Natural killer cell (primary cell): ENCODE measurements at places on chromosomes 7 and 10.

GRCh38 chr7:33669251-33669670 lies 236.1 kb upstream of the BMPER start:
- H3K36me3 ChIP-seq: no peaks in the 10 kb centered on the region
- no peak overlapping the region for H3K4me3 ChIP-seq
- no peak overlapping the region for H3K27ac ChIP-seq
- no peaks in the 10 kb centered on the region for H3K4me1 ChIP-seq
- no peaks in the 10 kb centered on the region for H3K27me3 ChIP-seq

GRCh38 chr7:17774248-17774647 lies 166.0 kb downstream of the SNX13 start:
- no peaks in the 10 kb centered on the region for H3K36me3 ChIP-seq
- H3K27ac ChIP-seq: no peak overlapping the region
- no peak for DNase-seq
- H3K4me1 ChIP-seq: no peaks in the 10 kb centered on the region
- H3K4me3 ChIP-seq: no peak overlapping the region

DNA sequence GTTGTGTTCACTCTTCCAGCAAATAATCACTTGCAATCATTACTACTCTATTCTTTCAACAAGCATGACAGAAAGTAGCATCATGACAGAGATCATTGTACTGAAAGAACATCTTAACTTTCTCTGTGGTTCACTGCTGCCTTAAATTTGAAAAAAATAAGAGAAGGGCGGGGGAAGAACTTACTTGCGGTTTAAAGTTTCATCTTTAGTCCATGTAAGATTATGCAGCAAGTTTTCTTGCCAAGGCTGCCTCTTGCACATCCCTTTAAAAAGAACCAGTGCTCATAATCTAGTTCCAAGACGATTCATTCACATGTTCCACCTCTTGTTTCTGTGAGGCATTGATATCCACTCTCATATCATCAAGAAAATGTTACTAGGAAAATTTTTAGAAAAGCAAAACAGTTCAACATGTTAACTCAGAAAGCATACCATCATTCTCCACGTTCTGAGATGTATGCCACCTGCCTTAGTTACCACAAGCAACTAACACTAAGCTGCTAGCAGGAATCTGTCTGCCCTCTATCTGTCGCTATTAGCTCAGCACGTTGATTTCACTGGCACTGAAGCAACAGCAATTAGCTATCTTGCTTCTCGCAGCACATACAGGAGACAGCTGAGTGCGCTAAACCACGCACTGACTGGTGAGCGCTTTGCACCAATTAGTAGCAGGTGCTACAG lies at the start of gene PCDH15:
Gene PCDH15, minus strand, starts transcription at position 491 of the 681 bp plus-strand sequence. CDS start 136,969 bp downstream, outside the sequence.
- H3K4me1 ChIP-seq: no peaks in the 10 kb centered on the region
- H3K27ac ChIP-seq: no peak within 1 kb of the TSS
- no peaks in the 10 kb centered on the region for H3K27me3 ChIP-seq
- DNase-seq: no peak
- H3K4me3 ChIP-seq: no peak within 1 kb of the TSS

- no peaks in the 10 kb centered on the region for H3K36me3 ChIP-seq
- no peak overlapping the region for H3K27ac ChIP-seq
- H3K4me1 ChIP-seq: no peaks in the 10 kb centered on the region
- H3K27me3 ChIP-seq: no peaks in the 10 kb centered on the region
- no peak overlapping the region for H3K4me3 ChIP-seq
- no peak for DNase-seq
Observed at GRCh38 chr10:124896751-124897150, 45.2 kb upstream of the ZRANB1 start.

GRCh38 chr10:111984057-111984456 lies 199.5 kb downstream of the GPAM start:
- H3K4me3 ChIP-seq: no peak overlapping the region
- H3K36me3 ChIP-seq: no peaks in the 10 kb centered on the region
- DNase-seq: no peak
- H3K27me3 ChIP-seq: no peaks in the 10 kb centered on the region

DNA sequence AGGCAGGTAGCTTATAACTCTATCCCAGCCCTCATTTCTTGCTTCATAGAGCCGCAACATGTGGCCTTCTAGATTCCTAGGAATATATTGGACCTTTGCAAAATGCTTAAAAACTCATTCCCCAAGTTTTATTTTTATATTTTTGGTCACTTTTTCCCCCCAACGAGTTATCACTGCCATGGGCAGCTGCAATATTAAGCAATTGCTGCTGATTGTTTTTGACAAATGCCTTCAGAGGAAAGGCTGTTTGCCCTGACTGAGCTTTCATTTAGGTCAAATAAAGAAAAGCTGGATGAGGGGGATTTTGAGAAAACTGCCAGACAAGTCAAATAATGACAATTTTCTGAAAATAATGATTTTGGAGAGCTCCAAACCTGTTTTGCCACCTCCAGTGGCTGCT lies 976.9 kb upstream of the MBL2 start:
- no peak overlapping the region for H3K27ac ChIP-seq
- H3K4me1 ChIP-seq: no peaks in the 10 kb centered on the region
- no peak for DNase-seq
- H3K36me3 ChIP-seq: no peaks in the 10 kb centered on the region
- no peaks in the 10 kb centered on the region for H3K27me3 ChIP-seq
- H3K4me3 ChIP-seq: no peak overlapping the region

DNA sequence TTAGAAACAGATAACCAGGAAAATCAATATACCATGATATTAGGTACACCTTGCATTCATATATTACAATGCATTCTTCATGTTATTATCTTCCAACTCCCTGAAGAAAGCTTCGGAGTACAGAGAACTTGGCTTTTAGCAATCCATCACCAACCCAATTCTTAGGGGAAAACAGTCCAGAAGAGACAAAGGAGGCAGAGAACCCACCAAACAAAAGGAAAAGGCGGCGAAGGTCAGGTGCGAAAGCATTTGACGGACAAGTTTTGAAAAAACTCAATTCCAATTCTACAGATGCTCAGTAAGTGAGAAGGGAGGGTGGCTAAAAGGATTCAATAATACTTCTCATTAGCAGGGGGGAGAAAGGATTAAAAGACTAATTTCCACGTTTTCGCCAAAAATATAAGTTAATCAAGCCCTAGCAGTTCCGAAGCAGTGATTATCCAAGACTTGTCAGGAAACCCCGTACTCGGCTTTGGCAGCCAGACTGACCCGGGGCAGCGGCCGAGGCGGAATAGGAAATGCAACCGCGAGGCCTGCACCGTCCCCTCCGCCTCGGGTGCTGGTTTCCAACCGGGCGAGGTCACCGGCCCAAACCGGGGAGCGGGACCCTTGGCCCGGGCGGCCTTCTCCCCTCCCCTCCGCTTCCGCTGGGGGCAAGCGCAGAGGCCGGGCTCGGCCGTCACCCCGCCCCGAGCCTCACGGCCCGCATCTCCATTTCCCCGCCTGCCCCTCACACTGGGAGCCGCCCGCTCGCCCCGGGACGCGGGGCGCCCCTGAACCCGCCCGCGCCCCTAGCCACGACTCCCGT lies 747 bp downstream of the GDI2 start:
- H3K27ac ChIP-seq: peak overlapping the region; percentile 86
- H3K4me1 ChIP-seq: peaks cover 33% of the 10 kb centered on the region
- no peaks in the 10 kb centered on the region for H3K36me3 ChIP-seq
- H3K27me3 ChIP-seq: no peaks in the 10 kb centered on the region
- DNase-seq: peak; percentile 54
